ENCODE measurements at places on chromosomes 3 and 15.
A peak's percentile ranks its signal among the peaks of the same experiment; 100 is the strongest.

- H3K4me3 ChIP-seq: no peak overlapping the region
- H3K4me1 ChIP-seq: no peaks in the 10 kb centered on the region
- no peak overlapping the region for H3K27ac ChIP-seq
- H3K27me3 ChIP-seq: no peaks in the 10 kb centered on the region
- H3K36me3 ChIP-seq: peaks cover 8% of the 10 kb centered on the region
Measured at GRCh38 chr3:195715134-195715533, 5.6 kb upstream of the MUC20 start.

GRCh38 chr15:92803852-92804609, 96.1 kb upstream of the CHD2 start:
- DNase-seq: peak; percentile 71
- H3K27me3 ChIP-seq: no peaks in the 10 kb centered on the region
- peak overlapping the region; percentile 71 for H3K27ac ChIP-seq
- H3K4me1 ChIP-seq: no peaks in the 10 kb centered on the region
- H3K36me3 ChIP-seq: no peaks in the 10 kb centered on the region

DNA sequence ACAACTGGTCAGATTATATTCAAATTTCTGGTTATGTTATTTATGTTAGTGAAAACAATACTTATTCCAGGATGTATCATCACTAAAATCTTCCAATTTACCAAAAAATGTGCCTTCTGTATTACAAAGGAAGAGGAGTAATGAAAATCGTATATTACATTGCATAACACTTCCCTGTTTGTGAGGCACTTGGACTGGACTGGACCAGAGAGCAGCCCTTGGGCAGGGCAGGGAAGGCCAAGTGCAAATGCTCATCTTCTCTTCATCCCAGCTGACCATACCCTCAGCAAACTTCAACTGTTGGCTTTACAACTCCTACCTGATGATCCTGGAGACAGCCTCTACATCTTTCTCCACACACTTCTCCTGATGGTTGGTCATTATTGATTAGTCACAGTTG, 285.7 kb upstream of the MME start:
- H3K4me3 ChIP-seq: no peak overlapping the region
- no peaks in the 10 kb centered on the region for H3K27me3 ChIP-seq
- no peak for DNase-seq
- no peaks in the 10 kb centered on the region for H3K4me1 ChIP-seq
- H3K27ac ChIP-seq: no peak overlapping the region

DNA sequence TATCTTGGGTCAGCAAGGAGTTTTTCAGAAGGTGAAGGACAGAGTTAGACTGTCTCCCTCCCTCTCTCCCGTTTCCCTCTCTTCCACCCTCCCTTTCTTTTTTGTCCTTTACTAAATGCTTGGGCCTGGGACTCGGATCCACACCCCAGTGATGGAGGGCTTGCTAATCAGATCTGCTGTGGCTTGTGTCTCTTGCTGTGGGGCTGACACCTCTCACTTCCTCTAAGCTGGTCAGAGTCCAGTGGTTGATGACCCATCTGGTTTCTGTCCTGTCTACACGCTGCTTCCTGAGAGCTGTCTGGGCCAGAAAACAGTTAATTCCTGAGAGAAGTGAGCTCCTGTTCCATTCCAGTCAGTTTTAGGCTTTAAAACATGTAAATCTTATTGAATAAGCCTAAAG, 849 bp downstream of the TRAK1 start:
- H3K27me3 ChIP-seq: no peaks in the 10 kb centered on the region
- H3K36me3 ChIP-seq: no peaks in the 10 kb centered on the region
- H3K27ac ChIP-seq: peak overlapping the region; percentile 31
- DNase-seq: no peak
- H3K4me1 ChIP-seq: no peaks in the 10 kb centered on the region
- no peak overlapping the region for H3K4me3 ChIP-seq

DNA sequence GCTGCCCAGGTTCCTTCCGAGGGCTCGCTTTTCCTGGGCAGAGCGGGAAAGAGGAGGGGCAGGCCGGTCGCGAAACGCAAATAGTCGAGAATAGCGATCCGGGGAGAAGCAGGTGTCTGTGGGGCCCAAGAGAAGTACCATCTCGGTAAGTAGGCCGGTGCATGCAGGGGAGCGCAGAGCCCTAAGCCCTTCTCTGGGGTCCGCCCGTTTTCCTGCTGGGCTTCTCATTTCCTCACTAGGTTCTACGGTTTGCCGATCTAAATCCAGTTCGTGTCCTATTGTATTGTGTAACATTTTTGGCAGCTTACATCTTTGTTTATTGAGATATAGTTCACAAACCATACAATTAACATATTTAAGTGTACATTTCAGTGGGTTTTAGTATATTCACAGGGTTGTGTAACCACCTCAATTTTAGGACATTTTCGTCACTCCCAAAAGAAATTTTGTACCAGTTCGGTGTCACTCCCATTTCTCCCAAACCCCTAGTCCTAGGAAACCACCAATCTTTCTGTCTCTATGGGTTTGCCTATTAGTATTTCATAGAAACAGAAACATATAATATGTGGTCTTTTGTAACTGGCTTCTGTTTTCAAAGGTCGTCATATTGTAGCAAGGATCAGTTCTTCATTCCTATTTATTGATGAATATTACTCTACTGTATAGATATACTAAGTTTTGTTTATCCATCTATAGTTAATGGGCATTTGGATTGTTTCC, 6.8 kb upstream of the TRIM69 start:
- peak overlapping the region; percentile 47 for H3K4me3 ChIP-seq
- H3K4me1 ChIP-seq: no peaks in the 10 kb centered on the region
- H3K27me3 ChIP-seq: no peaks in the 10 kb centered on the region
- peak; percentile 35 for DNase-seq

DNA sequence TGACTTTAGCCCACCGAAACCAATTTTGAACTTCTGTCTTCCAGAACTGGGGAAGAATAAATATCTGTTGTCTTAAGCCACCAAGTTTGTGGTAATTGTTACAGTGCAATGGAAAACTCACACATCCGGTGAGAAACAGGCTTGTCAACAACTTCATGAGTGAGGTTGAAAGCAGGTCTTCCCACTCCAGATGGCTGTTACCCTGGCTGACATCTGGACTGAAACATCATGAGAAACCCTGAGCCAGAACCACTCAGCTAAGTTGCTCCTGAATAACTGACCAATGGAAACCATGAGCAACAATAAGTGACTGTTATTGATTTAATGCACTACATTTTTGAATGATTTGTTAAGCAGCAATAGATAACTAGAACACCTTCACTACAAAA, 10.3 kb downstream of the ACSBG1 start:
- no peaks in the 10 kb centered on the region for H3K36me3 ChIP-seq
- no peak overlapping the region for H3K4me3 ChIP-seq
- peaks cover 4% of the 10 kb centered on the region for H3K4me1 ChIP-seq

- no peak for DNase-seq
- H3K4me1 ChIP-seq: no peaks in the 10 kb centered on the region
- H3K27ac ChIP-seq: no peak overlapping the region
- no peak overlapping the region for H3K4me3 ChIP-seq
- H3K36me3 ChIP-seq: no peaks in the 10 kb centered on the region
Measured at GRCh38 chr15:74333662-74334061, 33.8 kb downstream of the CYP11A1 start.

- H3K4me3 ChIP-seq: no peak overlapping the region
- H3K27ac ChIP-seq: no peak overlapping the region
- H3K4me1 ChIP-seq: no peaks in the 10 kb centered on the region
- DNase-seq: no peak
- H3K36me3 ChIP-seq: no peaks in the 10 kb centered on the region
- H3K27me3 ChIP-seq: no peaks in the 10 kb centered on the region
Measured at GRCh38 chr3:87120881-87121280, 106.2 kb upstream of the CHMP2B start.

GRCh38 chr3:62446337-62446940, 73.1 kb upstream of the FEZF2 start:
- H3K4me3 ChIP-seq: no peak overlapping the region
- no peaks in the 10 kb centered on the region for H3K27me3 ChIP-seq
- no peak overlapping the region for H3K27ac ChIP-seq
- no peak for DNase-seq
- H3K36me3 ChIP-seq: no peaks in the 10 kb centered on the region

DNA sequence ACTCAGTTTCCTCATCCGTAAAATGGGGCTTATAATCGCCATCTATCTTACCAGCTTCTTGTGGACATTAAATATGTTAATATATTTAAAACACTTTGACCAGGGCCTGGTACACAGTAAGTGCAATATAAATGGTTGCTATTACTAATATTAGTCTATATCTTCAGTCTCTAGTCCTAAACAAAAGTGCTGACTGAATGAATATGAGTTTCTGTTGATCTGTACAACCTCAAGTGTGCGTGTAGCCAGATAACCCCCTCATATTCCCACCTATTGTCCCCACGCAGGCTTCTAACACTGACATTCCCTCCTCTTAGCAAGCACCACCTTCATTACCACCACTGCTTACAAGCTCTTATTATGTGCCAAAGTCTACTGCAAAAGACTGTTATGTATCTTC, 27.6 kb upstream of the LMCD1 start:
- no peak overlapping the region for H3K4me3 ChIP-seq
- no peaks in the 10 kb centered on the region for H3K27me3 ChIP-seq
- no peaks in the 10 kb centered on the region for H3K4me1 ChIP-seq
- DNase-seq: no peak
- H3K36me3 ChIP-seq: no peaks in the 10 kb centered on the region

DNA sequence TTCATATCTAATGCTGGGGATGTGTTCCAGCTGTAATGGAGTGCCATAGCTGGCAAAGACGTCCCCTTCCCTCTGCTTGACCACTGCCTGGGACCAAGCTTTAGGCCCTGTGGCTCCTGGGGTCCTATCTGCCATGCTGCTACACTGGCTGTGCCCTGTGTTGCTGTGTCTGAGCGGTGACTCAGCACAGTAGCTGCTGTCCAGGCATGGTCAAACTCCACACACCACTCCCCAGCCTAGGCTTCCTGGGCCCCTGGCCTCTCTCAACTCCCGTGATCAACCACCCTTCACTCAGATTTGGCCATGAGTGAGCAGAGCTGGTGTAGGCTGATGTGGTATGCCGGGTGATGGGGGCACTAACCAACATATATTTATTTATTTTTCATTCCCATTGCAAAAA, 27.0 kb downstream of the EPHB1 start:
- H3K4me1 ChIP-seq: no peaks in the 10 kb centered on the region
- no peak for DNase-seq
- no peak overlapping the region for H3K4me3 ChIP-seq
- H3K27me3 ChIP-seq: no peaks in the 10 kb centered on the region
- H3K27ac ChIP-seq: no peak overlapping the region
- H3K36me3 ChIP-seq: no peaks in the 10 kb centered on the region

DNA sequence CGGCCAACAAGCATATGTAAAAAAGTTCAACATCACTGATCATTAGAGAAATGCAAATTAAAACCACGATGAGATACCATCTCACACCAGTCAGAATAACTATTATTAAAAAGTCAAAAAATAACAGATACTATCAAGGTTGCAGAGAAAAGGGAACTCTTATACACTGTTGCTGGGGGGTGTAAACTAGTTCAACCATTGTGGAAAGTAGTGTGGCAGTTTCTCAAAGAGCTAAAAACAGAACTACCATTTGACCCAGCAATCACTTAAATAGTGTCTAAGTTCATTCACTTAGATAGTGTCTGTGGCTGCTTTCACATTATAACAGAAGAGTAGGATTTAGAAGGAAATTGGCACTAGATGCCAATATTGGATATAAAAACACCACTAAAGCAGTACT, 49.7 kb downstream of the CGGBP1 start:
- DNase-seq: no peak
- H3K4me1 ChIP-seq: no peaks in the 10 kb centered on the region
- no peaks in the 10 kb centered on the region for H3K27me3 ChIP-seq
- no peaks in the 10 kb centered on the region for H3K36me3 ChIP-seq
- no peak overlapping the region for H3K4me3 ChIP-seq

DNA sequence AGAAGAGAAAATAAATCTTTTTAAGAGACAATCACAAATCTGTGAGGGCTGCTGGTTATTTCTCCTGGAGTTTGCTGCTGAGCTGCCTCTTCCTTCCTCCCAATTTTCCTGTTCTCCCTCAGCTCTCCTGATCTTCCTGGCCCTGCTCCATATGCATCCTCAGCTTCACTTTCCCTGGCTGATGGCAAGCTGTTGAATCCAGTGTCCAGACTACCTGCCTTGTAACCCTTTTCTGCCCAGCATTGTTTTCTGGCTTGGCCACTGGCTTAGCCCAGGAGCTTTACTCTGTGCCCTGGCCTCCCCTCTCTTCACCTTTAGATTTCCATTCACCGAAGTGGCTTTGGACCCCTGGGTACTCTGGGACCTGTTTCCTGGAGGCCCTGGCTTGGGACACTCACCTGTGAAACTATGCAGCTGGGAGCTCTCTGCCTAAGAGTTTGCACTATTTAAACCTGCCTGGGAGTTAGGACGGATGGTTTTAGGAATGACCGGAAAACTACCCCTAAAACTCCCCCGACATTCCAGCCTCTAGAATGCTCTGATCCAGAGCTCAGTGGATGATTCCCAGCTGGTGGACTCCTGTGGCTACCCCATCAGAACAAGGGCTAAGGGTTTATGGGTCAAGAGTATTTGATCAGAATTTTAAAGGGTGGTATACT, 90.0 kb downstream of the RBPMS2 start:
- peaks cover 5% of the 10 kb centered on the region for H3K36me3 ChIP-seq
- H3K4me3 ChIP-seq: no peak overlapping the region
- H3K27me3 ChIP-seq: no peaks in the 10 kb centered on the region
- H3K4me1 ChIP-seq: no peaks in the 10 kb centered on the region
- no peak for DNase-seq

DNA sequence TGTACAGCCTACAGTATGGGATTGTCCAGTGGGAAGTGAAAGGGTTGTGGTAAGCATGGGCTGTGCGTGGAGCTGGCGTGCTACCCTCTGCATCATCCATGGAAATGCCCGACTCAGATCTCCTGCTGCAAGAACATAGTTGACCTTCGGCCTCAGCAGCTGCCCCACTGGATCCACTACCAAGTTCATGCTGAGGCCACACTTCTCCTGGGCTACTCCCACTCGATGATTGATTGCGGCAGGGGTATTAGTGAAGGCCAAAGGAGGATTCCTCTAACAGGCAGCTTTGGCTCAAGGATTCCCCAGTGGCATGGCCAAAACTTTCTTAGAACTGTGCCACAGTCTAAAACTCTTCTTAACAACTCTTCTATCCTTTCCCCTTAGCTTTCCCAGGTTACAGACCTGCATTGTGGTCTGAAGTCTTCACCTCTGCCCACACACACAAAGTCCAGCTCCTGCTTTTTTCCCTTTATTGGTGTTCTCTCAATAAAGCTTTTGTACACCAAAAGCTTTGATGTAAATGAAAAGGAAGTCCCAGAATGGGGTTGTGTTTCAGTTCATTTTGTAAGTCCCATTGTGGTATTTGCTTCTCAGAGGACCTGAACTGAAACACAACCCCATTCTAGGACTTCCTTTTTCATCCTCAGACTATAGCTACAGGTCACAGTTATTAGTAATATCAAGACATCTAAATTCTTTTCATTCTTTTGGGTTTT, 4.9 kb upstream of the TBC1D5 start:
- H3K27me3 ChIP-seq: no peaks in the 10 kb centered on the region
- H3K27ac ChIP-seq: no peak overlapping the region
- no peaks in the 10 kb centered on the region for H3K36me3 ChIP-seq

DNA sequence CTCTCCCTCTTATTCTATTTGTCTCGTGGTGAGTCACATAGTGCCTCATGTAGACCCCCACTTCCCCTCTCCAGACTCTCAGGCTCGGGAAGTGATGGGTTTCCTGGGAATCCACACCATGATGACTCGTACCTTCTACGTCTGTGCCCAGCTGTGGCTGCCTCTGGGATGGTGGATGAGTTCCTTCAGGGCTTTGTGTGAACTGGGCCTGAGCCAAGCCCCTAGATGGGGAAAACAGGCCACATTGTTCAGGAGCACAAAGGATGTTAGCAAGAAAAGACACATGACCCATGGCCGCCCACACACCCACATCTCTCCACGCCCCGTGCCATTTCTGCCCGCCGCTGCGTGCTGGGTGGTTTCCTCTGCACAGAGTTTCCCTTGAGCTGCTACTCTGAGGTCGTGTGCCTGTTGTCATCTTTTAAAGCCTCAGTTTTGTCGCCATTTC, 10.5 kb downstream of the ISG20 start:
- no peaks in the 10 kb centered on the region for H3K36me3 ChIP-seq
- H3K4me3 ChIP-seq: no peak overlapping the region
- H3K27me3 ChIP-seq: no peaks in the 10 kb centered on the region
- DNase-seq: no peak

Data from prostate gland (tissue), 2 donors.